ENCODE measurements at places on chromosomes 7 and 10.

DNA sequence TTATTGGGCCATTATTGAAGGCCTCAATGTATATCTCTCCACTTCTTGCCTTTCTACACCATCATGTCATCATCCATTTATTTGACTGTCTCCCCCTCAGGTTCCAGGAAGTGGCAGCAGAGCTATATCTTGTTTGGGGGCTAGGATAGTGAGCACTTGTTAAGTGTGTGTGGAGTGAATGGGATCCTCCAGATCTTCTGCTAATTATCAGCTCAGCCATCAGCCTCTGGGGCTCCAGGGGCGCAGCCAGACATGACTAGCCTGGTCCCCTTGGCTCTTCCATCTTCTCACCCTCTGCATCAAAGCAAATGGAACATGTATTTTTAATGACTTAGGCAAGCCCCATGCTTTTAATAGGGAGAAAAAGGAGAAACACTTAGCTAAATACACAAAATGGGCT, 176.5 kb downstream of the ARHGAP12 start:
- DNase-seq, result no peak

DNA sequence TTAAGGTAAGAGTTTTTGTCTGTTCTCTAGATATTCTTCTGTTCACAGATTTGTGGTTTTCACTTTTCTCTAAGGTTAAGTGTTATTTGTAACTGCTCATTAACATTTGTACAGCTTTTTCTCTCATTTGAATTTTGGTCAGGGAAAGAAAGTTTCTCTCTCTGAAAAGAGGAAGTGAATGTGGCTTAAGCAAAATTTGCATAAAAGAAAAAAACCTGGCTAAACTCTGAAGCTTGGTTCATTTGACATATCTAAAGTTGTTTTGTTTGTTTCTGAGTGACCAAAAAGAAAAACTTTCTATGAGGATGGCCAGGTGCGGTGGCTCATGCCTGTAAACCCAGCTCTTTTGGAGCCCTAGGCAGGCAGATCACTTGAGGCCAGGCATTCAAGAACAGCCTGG, 22.0 kb upstream of the SLC26A4 start:
- no peak for DNase-seq

DNA sequence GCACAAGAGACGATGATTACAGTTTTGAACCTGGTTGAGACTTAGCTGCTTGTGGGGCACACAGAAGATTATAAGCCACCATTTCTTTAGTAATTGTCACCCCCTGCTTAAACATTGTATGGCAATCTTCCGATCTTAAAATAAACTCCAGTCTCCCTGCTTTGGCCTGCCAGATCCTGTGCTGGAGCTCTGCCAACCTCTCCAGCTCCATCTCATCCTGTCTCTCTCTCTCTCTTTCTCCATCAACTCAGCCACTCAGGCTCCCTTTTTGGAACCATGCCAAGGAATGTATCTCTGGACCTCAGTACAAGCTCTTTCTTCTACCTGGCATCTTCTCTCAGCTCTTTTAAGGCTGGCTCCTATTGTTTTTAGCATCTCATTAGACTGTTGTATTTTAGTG, 1053.2 kb downstream of the REEP3 start:
- DNase-seq, result no peak

- no peak for DNase-seq
Measured at GRCh38 chr10:24762161-24762924, 38.7 kb upstream of the ARHGAP21 start.

DNA sequence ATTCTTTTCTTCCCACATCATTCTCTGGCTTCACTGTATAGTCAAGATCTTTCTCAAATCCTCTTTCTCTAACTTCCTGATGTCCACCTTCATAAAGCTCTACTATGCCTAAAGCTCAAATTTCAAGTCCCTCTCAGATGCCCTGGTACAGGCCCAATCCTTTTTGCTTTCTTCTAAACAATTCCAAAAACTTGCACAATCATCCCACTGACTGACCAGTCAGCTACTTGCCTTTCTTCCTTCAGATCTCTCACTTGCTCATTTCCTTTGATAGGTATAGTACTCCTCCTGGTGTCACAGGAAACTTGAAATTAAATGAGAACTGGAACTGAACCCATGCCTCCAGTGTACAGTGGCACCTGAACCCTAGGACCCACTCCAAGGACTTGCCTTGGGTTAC, 18.2 kb downstream of the SEC31B start:
- no peak for DNase-seq

- DNase-seq, result peak; percentile 37
Measured at GRCh38 chr10:23693501-23693901, 254.6 kb downstream of the OTUD1 start.

DNA sequence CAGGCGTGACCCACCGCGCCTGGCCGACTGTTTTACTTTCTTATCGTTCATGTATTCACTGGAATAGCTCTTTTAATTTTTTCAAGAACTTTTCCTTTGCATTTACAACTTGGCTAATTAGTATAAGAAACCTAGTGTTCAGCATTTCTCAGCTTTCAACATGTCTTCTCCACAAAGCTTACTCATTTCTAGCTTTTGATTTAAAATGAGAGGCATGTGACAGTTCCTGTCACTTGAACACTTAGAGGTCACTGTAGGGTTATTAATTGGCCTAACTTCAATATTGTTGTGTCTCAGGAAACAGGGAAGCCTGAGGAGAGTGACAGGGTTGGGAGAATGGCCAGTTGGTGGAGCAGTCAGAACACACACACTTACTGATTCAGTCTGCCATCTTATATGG, 125.1 kb upstream of the GPR22 start:
- no peak for DNase-seq

DNA sequence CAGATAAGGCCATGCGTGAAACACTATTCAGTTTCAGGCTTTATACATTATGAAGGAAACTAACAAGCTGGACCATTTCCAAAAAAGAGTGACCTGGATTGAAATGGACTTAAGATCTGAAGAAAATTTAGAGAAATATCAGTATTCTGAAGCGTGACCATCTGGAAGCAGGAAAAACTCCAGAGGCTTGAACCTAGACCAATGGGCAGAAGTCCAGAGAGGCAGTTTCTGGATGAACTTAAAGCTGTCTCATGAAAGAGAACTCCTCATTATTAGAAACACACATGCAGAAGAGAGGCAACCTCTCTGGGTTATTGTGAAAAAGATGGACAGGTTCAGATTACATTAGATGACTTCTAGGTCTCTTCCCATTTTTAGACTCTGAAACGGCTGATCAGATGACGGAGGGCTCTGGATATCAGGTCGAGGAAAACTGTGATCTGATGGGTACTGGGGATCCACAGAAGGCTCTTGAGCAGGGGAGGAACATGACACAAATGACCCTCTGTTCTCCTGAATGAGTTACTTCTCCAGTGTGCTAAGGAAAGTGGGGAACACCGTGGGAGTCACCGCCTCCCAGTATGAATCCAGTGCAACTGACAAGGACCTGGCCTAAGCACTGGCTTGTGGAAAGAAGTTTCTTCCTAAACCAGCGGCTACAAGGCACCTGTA, 116.5 kb downstream of the SPDYE5 start:
- DNase-seq, result no peak

DNA sequence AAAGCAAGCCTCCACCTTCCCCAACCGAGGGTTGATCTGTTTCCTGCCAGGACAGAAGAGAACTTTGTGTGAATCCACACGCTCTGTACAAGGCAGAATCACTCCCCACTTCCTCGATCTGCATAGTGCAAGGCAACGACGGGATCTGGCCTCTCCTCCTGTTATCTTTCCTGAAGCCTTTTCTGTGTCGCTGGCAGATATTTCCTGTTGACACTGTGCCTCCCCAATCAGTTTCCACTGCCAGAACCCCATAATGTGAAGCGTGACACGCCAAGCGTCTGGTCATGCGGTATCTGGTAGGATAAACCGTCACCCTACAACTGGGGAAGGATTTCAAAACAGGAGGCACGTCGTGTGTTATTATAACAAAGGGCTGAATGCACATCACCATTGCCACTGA, 57.2 kb downstream of the FAM171A1 start:
- DNase-seq, result no peak

GRCh38 chr7:46058086-46058823, 137.2 kb upstream of the IGFBP3 start:
- DNase-seq, result no peak

- DNase-seq, result no peak
Measured at GRCh38 chr10:113907166-113907565, 52.7 kb downstream of the NHLRC2 start.

DNA sequence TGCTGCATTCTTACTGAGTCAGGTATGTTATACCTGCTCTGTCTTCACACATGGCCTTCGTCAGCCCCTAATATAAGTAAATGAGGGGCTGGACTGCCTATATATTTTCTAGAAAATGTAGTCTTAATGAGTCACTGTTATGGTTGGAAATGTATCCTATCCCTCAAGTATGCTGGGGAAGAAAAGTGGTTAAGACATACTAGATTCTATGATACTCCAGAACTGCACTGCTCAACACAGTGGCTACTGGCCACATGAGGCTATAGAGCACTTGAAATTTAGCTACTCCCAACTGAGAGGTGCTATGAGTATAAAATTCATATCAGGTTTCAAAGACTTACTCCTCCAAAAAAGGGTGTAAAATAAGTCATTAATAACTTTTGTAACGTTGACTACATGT, 104.3 kb upstream of the STEAP1B start:
- DNase-seq, result no peak

GRCh38 chr7:79455173-79455790, 1.8 kb upstream of the MAGI2 start:
- no peak for DNase-seq

- DNase-seq, result no peak
Measured at GRCh38 chr10:90418869-90419652, 438.8 kb downstream of the HTR7 start.

DNA sequence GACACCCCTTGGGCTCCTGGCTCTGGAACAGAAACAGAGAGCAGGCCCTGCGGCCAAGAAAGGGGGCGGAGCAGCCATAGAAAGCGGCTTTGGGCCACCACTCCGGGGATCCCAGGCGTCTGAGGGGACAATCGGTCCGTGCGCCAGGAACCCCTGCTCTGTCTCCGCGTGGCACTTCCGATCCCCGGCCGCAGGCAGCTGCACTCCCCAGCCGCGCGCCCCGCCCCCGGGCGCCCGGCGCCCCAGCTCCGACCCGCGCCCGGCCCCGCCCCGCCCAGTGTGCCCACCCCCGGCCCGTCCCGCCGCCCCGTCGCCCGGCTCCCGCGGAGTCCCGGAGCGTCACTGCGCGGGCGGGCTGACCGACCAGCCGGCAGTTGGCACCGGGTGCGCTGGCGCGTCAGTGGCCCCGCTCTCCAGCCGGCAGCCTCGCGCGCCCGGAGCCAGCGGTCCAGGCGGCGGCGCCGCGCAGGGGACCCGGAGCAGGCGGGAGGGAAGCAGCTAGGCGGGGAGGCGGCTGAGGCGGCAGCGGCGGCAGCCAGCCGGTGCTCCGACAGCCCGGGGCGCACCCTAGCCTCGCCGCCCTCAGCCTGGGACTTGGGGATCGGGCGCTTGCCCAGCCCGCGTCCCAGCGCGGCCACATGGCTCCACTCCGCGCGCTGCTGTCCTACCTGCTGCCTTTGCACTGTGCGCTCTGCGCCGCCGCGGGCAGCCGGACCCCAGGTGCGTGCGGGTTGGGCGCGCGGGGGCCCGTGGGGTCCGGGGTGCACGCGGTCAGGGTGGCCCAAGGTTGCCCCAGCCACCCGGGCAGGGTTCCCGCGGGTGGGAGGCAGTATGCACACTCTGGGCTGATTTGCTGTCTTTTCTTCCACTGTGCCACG, at the start of gene ADAMTS14:
TSS of gene ADAMTS14 (plus strand) at position 342 of the 878 bp plus-strand sequence. CDS start at position 639, 297 bp downstream.
- DNase-seq, result peak; percentile 82

DNA sequence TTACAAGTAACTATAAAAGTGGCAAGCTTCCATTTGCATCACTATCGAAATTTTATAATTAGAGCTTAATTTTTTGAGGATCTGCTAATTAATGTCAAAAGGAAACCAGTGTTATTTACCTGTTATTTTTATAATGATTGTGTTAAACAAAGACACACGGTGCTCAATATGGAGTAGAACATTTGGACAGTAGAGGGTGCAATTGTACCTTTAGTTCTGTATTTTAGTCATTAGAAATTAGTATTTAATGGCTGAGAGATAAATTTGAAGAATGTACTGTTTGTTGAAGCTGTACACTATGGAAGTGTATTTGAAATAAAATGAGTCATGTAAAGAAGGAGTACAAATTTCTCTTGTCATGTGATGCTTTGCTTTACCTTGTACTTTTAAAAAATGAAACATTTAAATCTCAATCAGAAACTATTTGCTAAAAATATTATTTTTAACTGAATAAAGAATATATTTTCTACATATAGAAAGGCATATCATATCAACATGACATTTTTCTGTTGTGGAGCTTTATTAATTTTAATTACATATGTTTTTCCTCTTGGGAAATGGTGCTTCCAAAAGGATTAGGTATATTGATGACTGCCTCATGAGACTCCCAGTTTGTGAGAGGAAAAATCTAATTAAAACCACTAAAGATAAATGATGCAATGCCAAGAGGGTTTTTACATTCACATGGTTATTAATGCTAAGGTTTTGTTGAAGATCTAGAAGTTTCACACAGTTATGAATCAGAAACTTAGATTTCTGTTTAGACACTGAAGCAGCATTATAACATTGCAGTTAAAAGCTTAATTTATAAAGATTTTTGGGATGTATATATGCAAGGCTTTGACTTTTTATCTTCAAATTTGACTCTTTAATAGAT, 10.4 kb upstream of the PRKG1 start:
- no peak for DNase-seq

- DNase-seq, result no peak
Measured at GRCh38 chr7:43104874-43105520, 7.5 kb upstream of the HECW1 start.

- no peak for DNase-seq
Measured at GRCh38 chr7:157312941-157313340, 23.9 kb upstream of the DNAJB6 start.

DNA sequence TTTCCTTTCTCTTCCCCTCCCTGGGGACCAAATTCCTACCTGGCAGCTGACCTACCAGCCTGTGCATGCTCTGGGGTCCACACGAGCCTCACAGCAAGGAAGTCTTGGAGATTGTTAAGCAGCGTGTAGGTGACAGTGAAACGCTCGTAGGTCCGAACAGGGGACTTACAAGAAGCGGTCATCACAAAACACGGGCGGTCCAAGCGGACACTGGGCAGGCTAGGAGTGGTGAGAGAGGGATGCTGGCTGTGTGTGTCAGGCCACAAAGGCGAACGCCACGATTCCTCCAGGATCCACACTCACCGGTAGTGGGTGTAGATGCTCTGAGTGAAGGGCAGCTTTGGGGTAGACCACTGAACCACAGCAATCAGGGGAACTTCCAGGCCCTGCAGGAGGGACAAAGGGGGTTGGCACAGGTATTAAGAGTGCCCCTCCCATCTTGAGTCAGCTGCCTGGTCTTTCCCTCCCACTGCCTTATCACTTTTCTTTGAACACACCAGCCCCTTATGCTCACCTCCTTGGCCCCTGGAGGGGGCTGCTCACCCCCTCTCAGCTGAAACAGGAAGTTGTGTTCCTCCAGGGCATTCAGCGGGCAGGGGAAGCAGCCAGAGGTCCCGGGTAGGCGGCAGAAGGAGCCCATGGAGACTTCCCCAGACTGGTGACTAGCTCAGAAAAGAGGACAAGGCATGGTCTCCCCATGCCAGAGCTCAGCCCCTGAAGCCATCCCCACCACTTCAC, 2.0 kb downstream of the TRAPPC14 start:
- peak; percentile 23 for DNase-seq

Data from left hindlimb (tissue), 1 donor.